SK-N-SH (cell line): ENCODE measurements at places on chromosomes 16 and 17.

DNA sequence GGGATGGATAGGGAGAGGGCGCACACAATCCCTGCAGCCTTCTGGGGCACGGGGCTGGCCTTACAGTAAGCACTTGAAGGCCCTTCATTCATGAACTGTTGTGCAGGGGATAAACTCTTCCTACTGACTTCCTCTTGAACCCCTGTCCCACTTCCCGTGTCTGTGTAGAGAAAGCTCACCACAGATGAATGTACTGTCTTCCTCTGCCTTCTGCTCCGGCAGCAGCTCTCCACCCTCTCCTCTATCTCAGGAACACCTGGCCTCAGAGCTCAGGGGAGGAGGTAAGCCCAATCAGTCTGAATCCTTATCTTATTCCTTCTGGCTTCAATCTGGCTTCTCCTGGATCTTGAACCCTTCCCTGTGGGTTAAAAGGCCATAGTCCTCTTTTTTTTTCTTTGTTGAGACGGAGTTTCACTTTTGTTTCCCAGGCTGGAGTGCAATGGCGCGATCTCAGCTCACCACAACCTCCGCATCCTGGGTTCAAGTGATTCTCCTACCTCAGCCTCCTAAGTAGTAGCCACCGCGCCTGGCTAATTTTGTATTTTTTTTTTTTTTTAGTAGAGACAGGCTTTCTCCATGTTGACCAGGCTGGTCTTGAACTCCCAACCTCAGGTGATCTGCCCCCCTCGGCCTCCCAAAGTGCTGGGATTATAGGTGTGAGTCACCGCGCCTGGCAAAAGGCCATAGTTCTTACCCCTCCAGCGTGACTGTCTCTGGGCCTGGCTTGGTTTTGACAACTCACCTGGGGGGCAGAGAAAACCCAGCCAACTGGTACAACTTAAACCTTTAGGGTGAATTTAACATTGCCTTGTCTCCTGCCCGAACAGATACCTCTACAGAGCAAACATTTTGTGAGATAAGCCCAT lies 7.2 kb upstream of the SLC52A1 start:
- no peak for DNase-seq

DNA sequence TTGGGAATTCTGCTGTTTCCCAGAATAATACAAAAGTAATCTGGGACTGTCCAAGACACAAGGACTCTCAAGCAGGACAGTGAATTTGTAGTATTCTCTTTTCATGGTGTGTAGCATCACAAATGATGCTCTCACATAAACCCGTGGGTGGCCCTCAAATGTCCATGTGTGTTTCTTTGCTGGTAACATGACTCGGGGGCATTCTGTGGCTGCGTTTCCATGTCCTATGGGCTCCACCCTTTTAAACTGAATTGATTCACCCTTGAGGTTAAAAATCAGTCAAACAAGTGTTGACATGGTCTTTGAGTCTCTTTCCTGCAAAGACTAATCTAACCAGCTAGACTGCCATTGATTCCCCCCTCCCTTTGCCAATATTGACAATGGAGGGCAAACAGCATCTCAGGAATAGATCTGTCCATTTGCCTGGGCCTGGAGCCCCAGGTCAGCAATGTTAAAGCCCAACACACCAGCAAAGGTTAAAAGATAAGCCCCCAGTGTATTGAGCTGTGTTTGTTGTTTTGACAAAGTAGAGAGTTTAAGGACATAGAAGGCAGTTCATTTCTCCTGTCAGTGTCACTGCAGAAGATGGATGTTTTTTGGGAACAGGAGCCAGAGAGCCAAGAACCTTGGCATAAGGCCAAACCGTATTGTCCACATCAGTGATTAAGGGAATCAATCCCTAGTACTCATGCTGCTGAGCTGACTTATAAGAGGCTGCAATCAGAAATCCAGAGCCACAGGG lies 117.1 kb upstream of the COX10 start:
- DNase-seq: no peak

GRCh38 chr16:2086106-2086742 lies 38.4 kb downstream of the TSC2 start:
- DNase-seq: no peak

DNA sequence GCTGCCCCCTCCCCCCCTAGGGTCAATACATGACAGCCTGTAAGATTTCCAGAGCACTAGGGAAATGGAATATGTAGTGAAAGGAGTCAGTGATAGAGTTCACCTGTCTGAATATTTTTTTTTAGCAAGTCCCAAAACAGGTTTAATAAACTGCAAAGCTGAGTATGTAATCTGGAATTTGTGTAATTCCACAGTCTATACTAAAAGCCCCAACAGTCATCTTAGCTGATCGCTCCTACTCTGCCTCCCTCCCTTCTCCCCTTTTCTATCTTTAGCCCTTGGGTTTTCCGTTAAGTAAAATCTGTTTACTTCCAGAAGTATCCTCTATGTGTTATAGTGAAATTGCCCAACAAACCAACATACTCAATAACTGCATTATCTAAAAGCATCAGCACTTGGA lies 3.5 kb downstream of the CDH13 start:
- no peak for DNase-seq

GRCh38 chr16:31301708-31302400 lies 42.1 kb downstream of the ITGAM start:
- DNase-seq: no peak

GRCh38 chr16:27706866-27707685 lies 157.1 kb downstream of the KATNIP start:
- DNase-seq: peak; percentile 52

- no peak for DNase-seq
Observed at GRCh38 chr16:17563323-17564091, 92.7 kb upstream of the XYLT1 start.

GRCh38 chr17:13671771-13672170 lies 70.0 kb upstream of the HS3ST3A1 start:
- no peak for DNase-seq

DNA sequence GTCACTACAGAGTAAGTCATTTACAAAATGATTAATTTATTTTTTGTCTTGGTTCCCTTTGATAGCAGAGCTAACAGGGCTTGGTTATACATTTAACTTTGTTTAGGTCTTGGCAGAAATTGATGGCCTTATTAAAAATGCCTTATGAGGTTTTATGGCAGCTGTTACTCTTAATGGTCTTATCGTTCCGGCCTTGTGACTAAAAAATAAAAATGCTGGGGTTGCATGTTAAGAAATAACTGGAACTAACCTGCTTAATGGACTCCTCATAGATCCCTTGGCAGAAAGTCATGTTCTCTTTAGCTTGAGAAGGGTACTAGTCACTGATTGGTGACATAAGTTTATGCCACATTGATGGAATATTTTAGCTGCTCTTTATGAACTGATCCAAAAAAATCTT lies 18.3 kb downstream of the COX11 start:
- no peak for DNase-seq

- DNase-seq: peak; percentile 97
Observed at GRCh38 chr16:56317998-56318826, 107.1 kb downstream of the AMFR start.

- no peak for DNase-seq
Observed at GRCh38 chr17:43695970-43696865, 34.5 kb upstream of the MEOX1 start.

- DNase-seq: no peak
Observed at GRCh38 chr16:17072104-17072503, 398.7 kb downstream of the XYLT1 start.

GRCh38 chr17:80984749-80985148 lies 6.9 kb upstream of the CHMP6 start:
- DNase-seq: no peak

GRCh38 chr16:9663588-9663987 lies 518.6 kb downstream of the GRIN2A start:
- DNase-seq: no peak

DNA sequence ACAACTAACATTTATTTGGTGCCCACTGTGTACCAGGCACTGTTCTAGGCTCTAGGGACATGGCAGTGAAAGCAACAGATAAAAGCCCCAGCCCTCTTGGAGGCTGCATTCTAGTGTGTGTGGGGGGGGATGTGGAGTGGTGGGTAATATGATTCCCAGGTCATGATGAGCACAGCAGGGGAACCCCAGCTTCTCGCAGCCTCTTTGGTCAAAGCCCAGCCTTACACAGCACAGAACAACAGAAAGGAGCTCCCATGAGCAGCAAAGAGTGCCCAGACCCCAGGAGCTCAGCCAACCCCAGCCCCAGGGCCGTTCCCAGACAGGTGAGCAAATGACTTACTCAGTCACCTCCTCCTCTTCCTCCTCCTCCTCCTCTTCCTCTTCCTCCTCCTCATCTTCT lies 21.9 kb downstream of the CNGB1 start:
- DNase-seq: no peak
